ENCODE measurements at places on chromosomes 5 and 9.

GRCh38 chr9:107243742-107244141 is 39.3 kb upstream of the RAD23B start:
- no peak for DNase-seq

GRCh38 chr5:179862891-179863290 is 4.3 kb upstream of the MRNIP start:
- DNase-seq, result no peak

- DNase-seq, result no peak
Measured at GRCh38 chr5:141958546-141959172, 657 bp upstream of the PCDH12 start.

- DNase-seq, result peak; percentile 41
Measured at GRCh38 chr5:94702729-94703128, 84.3 kb downstream of the SLF1 start.

- no peak for DNase-seq
Measured at GRCh38 chr9:130608554-130609134, 29.3 kb downstream of the FUBP3 start.

DNA sequence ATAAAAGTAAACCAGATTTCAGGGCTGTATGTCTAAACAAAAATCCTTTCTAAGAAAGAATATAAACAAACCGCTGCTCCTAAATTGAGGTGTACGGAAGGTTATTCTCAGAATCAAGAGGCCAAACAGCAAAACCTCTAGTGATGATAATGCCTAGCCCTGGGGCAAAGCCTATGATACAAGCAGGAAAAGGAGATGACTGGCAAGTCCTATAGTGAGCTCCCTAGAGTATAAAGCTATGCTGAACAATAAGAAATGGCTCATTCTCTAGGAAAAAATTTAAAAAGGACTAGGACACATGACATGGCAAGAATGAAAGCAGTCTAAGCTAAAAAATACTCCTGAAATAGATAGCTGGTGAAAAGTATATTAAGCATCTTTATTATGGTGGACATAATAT is 187.1 kb downstream of the BNC2 start:
- DNase-seq, result no peak

- DNase-seq, result no peak
Measured at GRCh38 chr9:3856592-3856991, 330.8 kb upstream of the RFX3 start.

DNA sequence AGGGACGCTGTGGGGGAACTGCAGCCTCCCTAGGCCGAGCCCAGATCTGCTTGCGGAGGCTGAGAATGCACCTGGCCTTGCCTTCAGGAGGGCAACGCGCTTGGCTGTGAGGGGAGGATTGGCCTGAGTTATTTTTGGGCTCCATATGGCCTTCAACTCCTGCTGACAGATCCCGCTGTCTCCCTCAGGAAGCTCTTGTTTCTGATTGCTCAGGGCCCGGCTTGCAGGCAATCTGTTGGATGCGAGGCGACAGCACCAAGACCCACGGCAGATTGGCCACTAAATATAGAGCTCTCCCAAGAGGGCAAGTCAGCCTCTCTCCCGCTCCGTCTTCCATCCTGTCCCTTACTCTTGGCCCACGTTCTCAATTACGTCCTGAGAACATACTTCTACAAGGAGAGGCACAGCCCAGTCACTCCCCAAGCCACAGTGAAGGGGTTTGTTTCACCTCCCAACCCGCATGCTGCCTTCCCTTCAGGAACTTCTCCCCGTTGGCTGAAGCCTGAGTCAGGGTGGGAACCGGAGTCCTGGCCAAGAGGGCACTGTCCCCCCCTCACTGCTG is 53.6 kb downstream of the RASGEF1C start:
- DNase-seq, result no peak

DNA sequence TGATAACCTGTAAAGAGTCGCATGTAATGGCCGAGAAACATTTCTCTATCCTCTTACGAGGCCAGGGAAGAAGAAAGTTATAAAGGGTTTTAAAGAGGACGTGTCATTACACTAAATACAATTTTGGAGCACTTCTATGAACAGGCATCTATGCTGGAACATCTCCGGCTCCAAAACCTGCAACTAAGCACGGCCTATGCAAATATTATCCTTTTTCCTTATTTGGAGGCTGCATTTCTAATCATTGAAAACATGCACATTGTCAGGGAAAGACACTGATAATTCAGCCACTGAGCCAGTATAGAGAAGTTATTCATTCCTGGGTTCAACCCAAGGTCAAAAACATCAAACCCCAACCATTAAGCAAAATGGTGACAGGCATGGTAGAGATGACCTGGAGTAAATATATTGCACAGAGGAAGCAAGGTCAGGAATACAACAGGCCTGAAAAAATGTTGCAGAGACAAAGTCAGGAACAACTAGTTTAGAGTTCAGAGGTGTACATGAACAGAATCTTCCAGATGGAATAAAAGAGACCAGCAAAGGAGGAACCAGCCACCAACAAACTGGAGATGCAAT is 674.1 kb downstream of the NR2F1-AS1 start:
- no peak for DNase-seq

GRCh38 chr5:174818430-174818829 is 94.0 kb downstream of the MSX2 start:
- DNase-seq, result no peak

- DNase-seq, result no peak
Measured at GRCh38 chr9:131459056-131459455, 43.7 kb upstream of the POMT1 start.

DNA sequence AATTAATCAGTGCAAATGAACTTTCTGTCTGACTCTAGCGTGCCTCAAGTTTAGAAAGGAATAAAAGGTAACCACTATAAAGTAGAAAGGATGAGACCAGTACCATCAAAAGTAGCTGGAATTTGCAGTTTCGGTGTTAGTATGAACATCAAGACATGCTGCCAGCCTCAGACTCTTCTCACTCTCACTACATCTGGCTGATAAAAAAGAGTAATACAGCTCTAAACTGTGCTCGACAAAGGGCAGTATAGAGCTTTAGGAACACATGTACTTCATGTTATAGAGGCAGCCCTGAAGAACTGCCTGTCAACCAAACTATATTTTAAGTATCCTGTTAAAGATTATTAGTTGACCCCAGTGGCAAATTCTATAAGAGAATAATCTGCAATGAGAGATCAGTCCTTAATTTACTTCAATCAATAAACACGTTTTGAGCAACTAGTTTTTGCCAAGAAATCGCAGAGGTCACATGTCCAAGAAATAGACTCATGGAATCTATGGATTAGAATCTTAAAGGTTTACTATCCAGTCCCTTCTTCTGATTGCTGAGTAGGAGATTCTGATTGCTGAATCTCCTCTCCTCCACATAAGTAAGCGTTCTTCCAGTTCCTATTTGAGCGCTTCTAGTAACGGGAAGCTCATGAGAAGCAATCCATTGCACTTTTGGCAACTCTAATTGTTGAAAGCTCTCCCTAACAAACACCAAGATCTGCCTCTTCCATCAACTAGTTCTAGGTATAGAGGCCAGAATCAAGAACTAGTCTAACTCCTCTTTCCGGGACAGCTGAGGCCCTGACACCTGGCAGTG is 941 bp downstream of the XPA start:
- DNase-seq, result no peak

DNA sequence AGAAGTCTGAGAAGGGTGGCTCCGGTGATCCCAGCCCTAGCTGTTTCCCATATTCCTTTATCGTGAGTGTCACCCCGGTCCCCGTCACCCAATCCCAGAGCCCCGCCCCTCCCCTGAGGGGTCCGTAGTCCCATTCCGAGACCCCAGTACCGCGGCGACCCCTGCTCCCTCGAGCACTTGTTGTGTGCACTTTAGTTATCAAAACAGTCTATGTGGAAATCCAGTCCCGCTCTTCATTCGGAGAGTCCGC is 223 bp downstream of the LRSAM1 start:
- DNase-seq, result no peak

Measured in NCI-H1436 (cell line).